ENCODE measurements at places on chromosomes 6 and 20. TPM values are rescaled to one million over a fixed set of nuclear protein-coding genes. Genes with fewer than 3 reads are reported as not detected.

GRCh38 chr6:134474955-134475354 is 157.0 kb upstream of the SGK1 start:
- no peaks in the 10 kb centered on the region for H3K27me3 ChIP-seq
- DNase-seq = no peak
- H3K27ac ChIP-seq = no peak overlapping the region
- H3K36me3 ChIP-seq = no peaks in the 10 kb centered on the region

DNA sequence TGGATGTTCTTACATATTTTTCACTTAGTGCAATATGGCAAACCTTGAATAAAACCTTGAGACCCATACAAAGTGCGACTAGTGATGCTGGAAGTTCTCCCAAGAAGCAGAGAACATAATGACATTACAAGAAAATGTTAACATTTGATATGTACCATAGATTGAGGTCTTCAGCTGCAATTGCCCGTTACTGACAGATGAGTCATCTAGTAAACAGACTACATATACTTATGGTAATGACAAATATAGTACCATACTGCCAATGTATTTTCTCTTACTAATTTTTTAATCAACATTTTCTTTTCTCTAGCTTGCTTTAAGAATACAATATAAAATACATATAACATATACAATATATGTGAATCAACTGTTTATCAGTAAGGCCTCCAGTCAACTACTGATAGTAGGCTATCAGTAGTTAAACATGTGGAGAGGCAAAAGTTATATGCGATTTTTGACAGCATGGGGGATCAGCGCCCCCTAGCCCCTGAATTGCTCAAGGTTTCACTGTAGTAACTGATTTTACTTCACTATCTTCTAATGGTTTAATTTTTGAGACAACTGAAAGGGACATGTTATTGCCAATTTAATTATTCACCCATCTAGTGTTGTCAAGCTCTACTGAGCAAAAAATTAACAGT is 166.7 kb upstream of the ADGRB3 start:
- no peaks in the 10 kb centered on the region for H3K36me3 ChIP-seq
- no peaks in the 10 kb centered on the region for H3K27me3 ChIP-seq
- H3K27ac ChIP-seq = no peak overlapping the region
- DNase-seq = peak; percentile 55
- H3K4me1 ChIP-seq = no peaks in the 10 kb centered on the region

GRCh38 chr6:139536751-139537617 is 162.5 kb upstream of the CITED2 start:
- H3K36me3 ChIP-seq = no peaks in the 10 kb centered on the region
- no peak overlapping the region for H3K27ac ChIP-seq
- no peak overlapping the region for H3K4me3 ChIP-seq
- H3K4me1 ChIP-seq = no peaks in the 10 kb centered on the region
- DNase-seq = no peak
- no peaks in the 10 kb centered on the region for H3K27me3 ChIP-seq

DNA sequence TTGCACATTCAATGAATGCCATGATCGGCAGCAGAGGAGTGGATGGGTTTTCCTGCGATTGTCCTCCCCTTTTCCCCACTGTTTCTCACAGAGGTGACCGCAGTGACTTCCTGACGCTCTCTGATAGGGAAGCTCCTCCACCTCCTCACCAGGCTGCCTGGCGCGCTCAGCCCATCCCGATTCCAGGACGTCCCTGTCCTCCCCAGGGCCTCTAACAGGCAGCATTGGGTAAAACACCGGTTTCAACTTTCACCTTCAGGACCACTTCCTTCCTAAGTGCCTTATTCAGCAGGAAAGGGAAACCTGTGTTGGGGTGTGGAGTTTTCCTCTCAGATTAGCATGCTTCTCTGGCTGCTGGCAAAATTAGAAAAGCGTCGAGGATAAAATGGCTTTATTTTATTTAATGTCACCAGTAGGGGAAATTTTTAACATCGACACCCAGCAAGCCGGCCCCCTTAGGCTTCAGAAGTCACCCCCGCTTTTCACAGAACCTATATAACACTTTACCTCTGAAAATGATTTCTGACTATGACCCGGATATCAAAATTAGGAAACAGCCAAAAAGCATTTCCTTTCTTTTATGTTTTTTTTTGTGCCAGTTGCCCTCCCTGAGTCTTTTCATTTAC is 570.4 kb upstream of the GJE1 start:
- no peak overlapping the region for H3K27ac ChIP-seq
- peak overlapping the region; percentile 20 for H3K4me3 ChIP-seq
- no peaks in the 10 kb centered on the region for H3K36me3 ChIP-seq
- H3K4me1 ChIP-seq = peaks cover 12% of the 10 kb centered on the region

GRCh38 chr6:44058617-44059358 is 68.5 kb downstream of the MRPL14 start:
- peaks cover 5% of the 10 kb centered on the region for H3K4me1 ChIP-seq
- H3K36me3 ChIP-seq = no peaks in the 10 kb centered on the region
- no peak for DNase-seq

Gene FABP7
- not detected for total RNA-seq

Gene NHLRC1
- total RNA-seq = not detected
